ENCODE measurements at places on chromosomes 7 and 10.

- DNase-seq = no peak
These were observed 75.4 kb downstream of the RABGEF1 start for GRCh38 chr7:66815951-66816350.

GRCh38 chr7:129780257-129780973 lies 168.9 kb downstream of the NRF1 start:
- DNase-seq = no peak

DNA sequence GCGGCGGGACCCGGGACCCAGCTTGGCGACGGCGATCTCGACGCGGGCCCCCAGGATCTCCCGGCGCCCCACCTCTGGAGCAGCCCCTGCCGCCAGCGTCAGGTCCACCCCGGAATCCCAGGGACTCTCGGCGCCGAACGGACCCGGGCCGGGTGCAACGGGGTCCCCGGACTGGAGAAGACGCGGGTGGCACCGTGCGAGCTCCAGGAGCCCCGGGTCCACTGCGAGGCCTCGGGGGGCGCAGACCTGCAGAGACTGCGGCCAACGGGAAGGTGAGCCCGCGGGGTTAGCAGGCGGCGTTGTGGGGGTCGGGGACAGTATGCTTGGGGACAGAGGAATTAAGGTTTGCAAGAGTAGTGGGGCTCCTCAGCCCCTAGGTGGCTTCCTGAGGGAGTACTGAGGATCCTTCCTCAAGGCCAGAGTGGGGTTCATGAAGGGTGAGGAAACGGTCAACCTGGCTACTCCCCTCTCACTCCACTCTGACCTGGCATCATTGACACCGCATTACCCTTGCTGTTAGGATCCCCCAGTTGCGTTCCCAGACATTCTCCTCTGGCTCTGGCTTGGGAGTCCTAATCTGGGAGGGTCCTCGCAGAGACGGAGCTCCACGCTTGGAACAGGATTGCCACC lies 353 bp downstream of the EPHB6 start:
- peak; percentile 10 for DNase-seq

DNA sequence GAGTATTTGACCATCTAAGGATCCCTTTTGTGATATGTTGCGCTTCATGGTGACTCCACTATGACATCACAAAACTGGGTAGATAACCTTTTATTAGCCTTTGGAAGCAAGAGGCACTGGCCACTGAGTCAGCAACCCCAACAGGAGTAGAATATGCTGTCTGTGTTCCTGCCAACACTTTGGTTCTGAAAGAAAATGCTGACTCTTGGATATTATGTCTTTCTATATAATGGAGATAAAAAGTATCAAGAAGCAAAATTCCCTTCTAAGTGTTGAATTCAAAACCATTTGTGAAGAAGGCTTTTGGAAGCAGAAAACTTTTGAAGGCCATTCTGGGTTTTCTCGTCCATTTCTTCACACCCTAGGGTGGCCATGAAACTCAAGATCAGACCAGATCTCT lies 346.2 kb upstream of the LRGUK start:
- DNase-seq = no peak

GRCh38 chr10:102230861-102231356 lies 4.8 kb downstream of the ELOVL3 start:
- no peak for DNase-seq

GRCh38 chr10:20670579-20670978 lies 226.5 kb downstream of the NEBL start:
- no peak for DNase-seq

GRCh38 chr7:29288181-29289091 lies 93.9 kb downstream of the CHN2 start:
- DNase-seq = no peak

- DNase-seq = peak; percentile 7
These were observed 101.7 kb downstream of the HOXA1 start for GRCh38 chr7:26993816-26994810.

DNA sequence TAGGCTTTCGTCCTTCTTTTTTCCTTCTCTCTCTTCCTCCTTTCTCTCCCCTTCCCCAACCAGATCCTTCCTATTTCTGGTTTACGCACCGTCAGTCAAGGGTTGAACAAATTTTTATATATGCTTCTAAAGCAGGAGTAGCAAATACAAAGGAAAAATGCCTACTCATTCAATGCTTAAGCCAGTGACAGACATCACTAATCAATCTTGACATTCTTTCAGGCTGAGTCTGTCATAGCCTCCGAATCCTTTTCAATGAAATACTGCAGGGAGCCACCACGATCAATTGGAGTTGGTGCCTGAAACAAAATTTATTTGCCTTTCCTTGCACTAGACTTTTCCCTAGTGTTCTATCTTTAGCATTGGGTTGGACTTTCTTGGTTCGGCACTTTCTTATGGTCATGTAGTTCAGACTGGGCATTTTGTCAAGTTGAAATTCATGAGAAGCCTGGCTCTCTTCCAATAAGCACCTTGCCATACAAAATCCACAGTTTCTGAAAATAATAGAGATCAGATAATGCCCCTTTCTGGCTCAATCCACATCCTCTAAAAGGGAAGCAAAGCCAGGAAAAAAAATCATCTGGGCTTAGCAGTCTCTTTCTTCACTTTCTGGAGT lies 239.5 kb upstream of the PLXNA4 start:
- DNase-seq = no peak

DNA sequence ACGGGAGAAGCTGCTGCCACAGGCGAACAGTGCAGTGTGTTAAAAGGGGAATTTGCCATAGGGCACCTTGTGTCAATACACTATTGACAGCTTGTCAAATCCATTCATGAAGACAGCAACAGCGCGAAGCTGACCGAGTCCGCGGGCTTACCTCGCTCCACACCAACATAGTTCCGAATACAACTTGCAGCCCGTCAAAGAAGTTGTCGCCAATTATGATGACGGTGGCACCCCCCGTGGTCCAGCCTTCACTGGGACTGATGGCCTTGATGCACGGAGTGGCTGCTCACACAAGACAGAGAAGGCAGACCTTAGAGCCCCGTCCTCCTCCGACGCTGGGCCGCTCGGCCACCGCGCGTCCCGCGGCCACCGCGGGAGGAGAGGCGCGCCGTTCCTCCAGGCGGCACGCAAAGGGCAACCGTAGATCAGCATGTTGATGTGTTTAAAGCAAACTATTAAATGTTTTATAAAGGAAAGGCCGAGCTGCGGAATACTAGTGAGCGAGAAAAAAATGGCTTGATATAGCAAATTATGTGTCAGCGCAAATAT lies 96.4 kb downstream of the EBF3 start:
- DNase-seq = no peak

DNA sequence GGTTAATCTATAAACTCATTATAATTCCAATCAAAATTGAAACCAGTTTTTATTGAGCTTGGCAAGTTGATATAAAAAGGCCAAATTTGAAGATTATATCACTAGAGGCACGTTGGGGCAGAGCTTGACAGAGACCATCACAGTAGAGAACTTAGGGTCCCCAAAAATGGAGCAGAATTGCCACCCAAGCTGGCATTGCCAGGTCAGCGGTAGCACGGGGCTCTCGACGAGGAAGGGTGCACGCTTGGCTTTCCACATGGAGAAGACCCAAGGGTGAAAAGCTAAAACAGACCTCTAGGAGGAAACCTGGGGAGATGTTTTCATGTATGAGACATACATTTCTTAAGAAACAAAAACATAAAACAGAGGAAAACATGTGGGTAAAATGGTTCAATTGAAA lies 4.3 kb upstream of the JAKMIP3 start:
- no peak for DNase-seq

DNA sequence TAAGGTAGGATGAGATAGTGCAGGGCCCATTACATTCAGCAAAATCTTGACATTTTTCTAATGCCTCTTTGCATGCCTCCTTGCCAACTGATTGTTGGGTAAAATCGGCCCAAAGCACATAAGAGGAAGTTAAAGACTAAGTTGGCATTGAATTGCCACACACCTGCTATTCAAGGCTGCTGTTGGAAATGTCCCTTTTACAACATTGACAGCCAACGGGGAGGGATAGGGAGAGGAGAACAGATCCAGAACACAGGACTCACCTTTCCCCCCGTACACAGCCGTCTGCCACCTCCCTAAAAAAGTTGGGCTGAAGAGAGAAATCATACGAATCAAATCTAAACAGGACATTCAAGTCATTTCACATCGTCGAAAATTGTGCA lies 695 bp downstream of the FAM237B start:
- no peak for DNase-seq

GRCh38 chr7:4792537-4793126 lies 17.2 kb downstream of the AP5Z1 start:
- DNase-seq = peak; percentile 13

All from fibroblast of villous mesenchyme (primary cell).